ENCODE measurements at places on chromosomes 2 and 18.

- no peak for DNase-seq
- no peaks in the 10 kb centered on the region for H3K4me1 ChIP-seq
- no peak overlapping the region for H3K4me3 ChIP-seq
These were observed 25.0 kb upstream of the RNF103 start for GRCh38 chr2:86648681-86649080.

- no peaks in the 10 kb centered on the region for H3K36me3 ChIP-seq
- H3K27ac ChIP-seq, result no peak overlapping the region
- peaks cover 12% of the 10 kb centered on the region for H3K27me3 ChIP-seq
- DNase-seq, result no peak
These were observed 10.2 kb downstream of the ALPG start for GRCh38 chr2:232416521-232417470.

- no peaks in the 10 kb centered on the region for H3K36me3 ChIP-seq
- H3K4me3 ChIP-seq, result peak overlapping the region; percentile 47
- no peak overlapping the region for H3K27ac ChIP-seq
These were observed 15.4 kb downstream of the ALPG start for GRCh38 chr2:232422051-232422450.

GRCh38 chr2:134919341-134920210 lies 954 bp downstream of the CCNT2 start:
- no peak for DNase-seq
- peaks cover 15% of the 10 kb centered on the region for H3K4me1 ChIP-seq
- H3K4me3 ChIP-seq, result peak overlapping the region; percentile 84
- peak overlapping the region; percentile 94 for H3K27ac ChIP-seq
- peaks cover 2% of the 10 kb centered on the region for H3K36me3 ChIP-seq

GRCh38 chr18:57023275-57023882 lies 123.5 kb upstream of the BOD1L2 start:
- no peaks in the 10 kb centered on the region for H3K27me3 ChIP-seq
- DNase-seq, result no peak
- peaks cover 27% of the 10 kb centered on the region for H3K36me3 ChIP-seq
- H3K27ac ChIP-seq, result no peak overlapping the region
- peaks cover 7% of the 10 kb centered on the region for H3K4me1 ChIP-seq

- H3K36me3 ChIP-seq, result peaks cover 5% of the 10 kb centered on the region
- DNase-seq, result no peak
- H3K4me3 ChIP-seq, result peak overlapping the region; percentile 15
- no peaks in the 10 kb centered on the region for H3K27me3 ChIP-seq
These were observed 2.6 kb downstream of the GTF3C2 start for GRCh38 chr2:27353762-27354596.

DNA sequence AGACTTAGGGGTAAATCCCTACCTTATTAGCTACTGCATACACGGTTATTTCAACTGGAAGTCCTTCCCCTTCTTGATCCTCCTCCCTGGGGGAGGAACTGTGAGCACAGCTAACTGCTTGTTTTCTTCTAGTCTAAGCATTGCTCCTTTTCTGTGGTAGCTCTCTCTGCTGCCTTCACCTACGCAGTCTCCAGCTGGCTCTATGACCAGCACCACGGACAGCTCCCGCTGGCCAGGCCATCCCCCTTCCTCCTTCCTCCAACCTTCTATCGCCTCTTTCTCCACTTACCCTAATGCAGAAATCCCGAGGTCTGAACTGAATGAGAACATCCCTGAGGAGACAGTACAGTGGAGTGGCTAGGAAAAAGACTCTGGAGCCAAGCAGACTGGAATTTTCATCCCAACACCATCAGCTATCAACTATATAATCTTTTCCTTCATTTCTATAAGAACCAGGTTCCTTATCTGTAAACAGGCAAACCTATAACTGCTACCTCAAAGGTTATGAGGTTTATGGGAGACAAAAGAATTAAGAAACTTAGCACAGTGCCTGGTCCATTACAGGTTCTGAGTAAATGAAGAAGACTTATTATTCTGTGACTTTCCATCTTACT lies 4.7 kb upstream of the CFAP65 start:
- no peaks in the 10 kb centered on the region for H3K36me3 ChIP-seq
- no peak overlapping the region for H3K4me3 ChIP-seq
- H3K4me1 ChIP-seq, result peaks cover 4% of the 10 kb centered on the region
- no peak for DNase-seq
